ENCODE measurements at places on chromosomes 4 and X.

DNA sequence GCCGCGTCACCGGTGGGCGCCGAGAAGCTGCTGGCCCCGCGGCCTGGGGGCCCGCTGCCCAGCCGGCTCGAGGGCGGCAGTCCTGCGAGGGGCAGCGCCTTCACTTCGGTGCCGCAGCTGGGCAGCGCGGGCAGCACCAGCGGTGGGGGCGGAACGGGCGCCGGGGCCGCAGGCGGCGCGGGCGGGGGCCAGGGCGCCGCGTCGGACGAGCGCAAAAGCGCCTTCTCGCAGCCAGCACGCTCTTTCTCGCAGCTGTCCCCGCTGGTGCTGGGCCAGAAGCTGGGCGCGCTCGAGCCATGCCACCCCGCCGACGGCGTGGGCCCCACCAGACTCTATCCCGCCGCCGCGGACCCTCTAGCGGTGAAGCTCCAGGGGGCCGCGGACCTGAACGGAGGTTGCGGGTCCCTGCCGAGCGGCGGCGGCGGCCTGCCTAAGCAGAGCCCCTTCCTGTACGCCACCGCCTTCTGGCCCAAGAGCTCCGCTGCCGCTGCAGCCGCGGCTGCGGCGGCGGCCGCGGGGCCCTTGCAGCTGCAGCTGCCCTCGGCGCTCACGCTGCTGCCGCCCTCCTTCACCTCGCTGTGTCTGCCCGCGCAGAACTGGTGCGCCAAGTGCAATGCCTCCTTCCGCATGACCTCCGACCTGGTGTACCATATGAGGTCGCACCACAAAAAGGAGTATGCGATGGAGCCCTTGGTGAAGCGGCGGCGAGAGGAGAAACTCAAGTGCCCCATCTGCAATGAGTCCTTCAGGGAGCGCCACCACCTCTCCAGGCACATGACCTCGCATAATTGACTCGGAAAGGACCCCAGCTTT is 5.6 kb downstream of the PRDM8 start:
- DNase-seq: no peak

DNA sequence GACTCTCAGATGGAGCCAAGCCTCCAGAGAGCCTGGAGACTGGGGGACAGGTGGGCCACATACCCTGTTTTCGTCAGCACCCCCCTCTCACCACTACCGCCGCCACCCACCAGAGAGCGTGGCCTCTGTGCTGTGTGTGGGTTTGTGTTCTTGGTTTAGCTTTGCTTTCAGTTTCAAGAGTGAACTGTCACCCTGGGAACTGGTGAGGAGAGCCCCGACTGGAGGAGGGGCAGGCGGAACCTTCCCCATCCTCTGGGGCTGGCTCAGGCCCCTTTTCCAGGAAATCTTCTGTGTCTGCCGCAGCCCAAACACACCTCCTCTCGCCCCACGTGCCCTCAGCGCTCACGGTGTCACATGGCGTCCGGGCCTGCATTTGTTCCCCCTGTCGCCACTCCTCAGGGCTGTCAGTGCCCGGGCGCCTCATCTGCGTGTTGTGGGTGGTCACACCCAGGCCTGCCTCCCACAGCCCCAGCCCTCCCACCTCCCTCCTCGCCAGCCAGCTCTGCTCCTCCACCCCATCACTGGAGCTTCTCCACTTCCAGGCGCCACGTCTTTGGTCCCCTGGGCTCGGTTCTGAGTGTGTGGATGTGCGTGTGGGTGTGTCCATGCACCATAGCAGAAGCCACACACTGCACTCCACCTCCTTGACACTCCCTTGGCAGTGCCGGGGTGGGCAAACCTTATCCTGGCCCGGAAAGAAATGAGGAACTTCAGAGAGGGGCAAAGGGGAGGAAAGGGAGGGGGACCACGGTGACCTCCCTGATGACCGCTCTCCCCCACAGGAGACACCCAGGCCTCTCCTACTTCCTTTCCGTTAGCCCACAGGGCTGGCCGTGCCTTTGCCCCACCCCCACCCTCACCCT is 27.8 kb downstream of the ELF4 start:
- DNase-seq: peak; percentile 33

GRCh38 chr4:52659722-52660261 is 691 bp upstream of the USP46 start:
- DNase-seq: peak; percentile 29

DNA sequence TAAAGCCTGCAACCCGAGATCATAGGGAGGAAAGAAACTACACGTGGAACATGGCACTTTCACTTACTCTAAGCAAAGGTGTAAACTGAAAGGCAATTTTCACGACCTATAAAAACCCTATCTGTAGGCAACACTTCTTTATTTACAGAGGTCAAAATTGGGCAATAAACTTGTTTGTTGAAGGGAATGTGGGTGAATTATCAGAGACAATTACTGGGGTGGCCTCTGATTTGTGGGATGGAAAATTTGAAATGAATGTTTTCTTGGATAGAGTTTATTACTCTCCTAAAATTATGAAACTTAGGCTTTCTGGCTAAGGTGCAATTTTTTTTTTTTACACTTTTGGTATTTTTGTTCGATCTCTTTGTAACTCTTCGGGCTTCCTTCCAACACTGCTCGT is 734.1 kb upstream of the TENM3 start:
- DNase-seq: no peak

DNA sequence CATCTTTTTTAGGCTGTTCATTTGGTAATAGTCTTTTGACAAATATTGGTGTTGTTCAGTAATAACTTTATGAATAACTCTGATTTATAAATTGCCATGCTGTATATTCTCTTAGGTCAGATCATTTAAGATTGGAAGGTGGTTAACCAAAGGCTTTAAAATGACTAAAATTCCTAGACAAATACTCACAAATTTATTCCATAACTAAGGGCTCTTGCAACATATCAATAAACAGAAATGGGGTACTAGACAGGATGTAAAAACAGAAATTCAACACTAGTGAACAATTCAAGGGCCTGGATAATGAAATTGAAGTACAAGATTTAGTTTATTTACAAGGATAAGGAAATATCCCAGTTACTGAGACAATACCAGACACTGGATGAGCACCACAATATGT is 328.6 kb downstream of the PCDH19 start:
- DNase-seq: peak; percentile 31

DNA sequence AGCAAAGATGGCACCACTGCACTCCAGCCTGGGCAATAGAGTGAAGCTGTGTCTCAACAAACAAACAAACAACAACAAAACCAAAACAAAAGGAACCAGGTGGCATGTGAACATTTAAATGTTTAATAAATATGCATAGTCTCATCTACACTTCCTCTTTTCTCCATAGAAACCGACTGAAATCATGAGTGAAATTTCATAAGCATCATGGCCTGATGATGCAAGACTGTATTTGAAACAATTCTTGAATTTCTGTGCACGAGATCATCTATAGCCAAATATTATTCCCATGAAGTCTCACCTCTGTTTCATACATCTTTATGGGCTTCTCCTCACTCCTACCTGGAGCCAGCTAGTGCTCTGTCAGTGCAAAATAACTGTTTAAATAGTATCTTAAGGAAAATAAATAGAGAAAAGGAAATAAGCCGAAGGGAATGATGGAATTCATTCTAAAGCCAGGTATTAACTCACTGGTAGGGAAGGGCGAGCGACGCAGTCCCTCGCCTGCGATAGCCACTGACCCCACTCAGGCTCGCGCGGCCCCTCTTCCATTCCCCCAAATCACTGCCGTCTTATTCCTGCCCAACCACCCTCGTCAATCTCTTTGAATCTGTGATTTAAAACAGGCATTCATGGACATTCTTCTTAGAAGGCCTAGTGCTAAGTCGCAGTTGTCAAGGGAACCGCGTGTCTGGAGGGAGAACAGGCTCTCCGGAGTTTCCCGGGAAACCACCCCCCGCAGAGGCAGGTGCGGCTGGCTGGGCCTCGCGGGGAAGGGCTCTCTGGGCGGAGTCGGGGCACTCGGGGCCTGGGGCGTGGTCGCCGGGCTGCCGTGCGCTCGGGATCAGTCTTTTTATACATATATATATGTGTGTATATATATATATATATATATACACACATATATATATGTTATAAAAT is 52.4 kb upstream of the TRIM2 start:
- DNase-seq: peak; percentile 43

- DNase-seq: peak; percentile 76
Observed at GRCh38 chrX:118726887-118727685, at the start of gene IL13RA1. Gene IL13RA1 (plus strand): TSS chrX:118727606. CDS start chrX:118727639, 33 bp downstream.

Data from AG10803 (cell line).